Activated CD4-positive, alpha-beta memory T cell treated with anti-CD3 and anti-CD28 coated beads for 36 hours (primary cell): ENCODE measurements at places on chromosomes 12 and 14. TPM values are rescaled to one million over a fixed set of nuclear protein-coding genes. Genes with fewer than 3 reads are reported as not detected.

The TAS2R10 gene
- not detected for total RNA-seq

The STON2 gene
- 0.34 TPM for total RNA-seq

- no peak overlapping the region for H3K27ac ChIP-seq
- H3K4me3 ChIP-seq = no peak overlapping the region
- peaks cover 27% of the 10 kb centered on the region for H3K36me3 ChIP-seq
- peaks cover 5% of the 10 kb centered on the region for H3K4me1 ChIP-seq
- H3K27me3 ChIP-seq = no peaks in the 10 kb centered on the region
- no peak for DNase-seq
Observed at GRCh38 chr14:68104518-68104917, 284.9 kb downstream of the RAD51B start.

GRCh38 chr12:80041692-80042091 lies 57.6 kb upstream of the OTOGL start:
- DNase-seq = no peak
- H3K27ac ChIP-seq = no peak overlapping the region
- H3K27me3 ChIP-seq = peaks cover 2% of the 10 kb centered on the region
- H3K4me3 ChIP-seq = no peak overlapping the region
- H3K4me1 ChIP-seq = peaks cover 4% of the 10 kb centered on the region
- no peaks in the 10 kb centered on the region for H3K36me3 ChIP-seq

DNA sequence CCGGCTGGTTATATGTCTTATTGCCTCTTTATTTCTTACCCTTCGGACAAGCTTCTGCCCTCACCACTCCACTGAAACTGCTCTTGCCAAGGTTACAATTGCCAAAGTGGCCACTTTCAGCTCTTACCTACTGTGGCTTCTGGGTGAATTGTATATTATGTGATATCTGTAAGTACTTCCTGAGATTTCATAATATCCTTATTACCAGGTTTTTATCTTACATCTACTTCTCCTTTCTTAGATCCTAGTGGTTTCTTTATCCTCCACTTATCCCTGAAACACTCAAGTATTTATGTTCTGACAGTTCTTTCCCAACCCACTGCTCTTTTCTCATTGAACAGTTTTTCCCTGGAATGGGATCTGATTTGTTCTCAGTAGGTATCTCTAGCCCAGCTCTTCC lies 10.5 kb downstream of the CELA1 start:
- H3K27ac ChIP-seq = no peak overlapping the region
- H3K27me3 ChIP-seq = no peaks in the 10 kb centered on the region
- DNase-seq = no peak
- H3K36me3 ChIP-seq = no peaks in the 10 kb centered on the region
- no peaks in the 10 kb centered on the region for H3K4me1 ChIP-seq

The C1S gene
- 2.0 TPM for total RNA-seq

The EIF5 gene
- total RNA-seq = 192 TPM

- no peaks in the 10 kb centered on the region for H3K27me3 ChIP-seq
- no peak overlapping the region for H3K27ac ChIP-seq
- H3K4me3 ChIP-seq = no peak overlapping the region
- H3K36me3 ChIP-seq = no peaks in the 10 kb centered on the region
Observed at GRCh38 chr14:72812292-72812851, 81.5 kb downstream of the DPF3 start.

DNA sequence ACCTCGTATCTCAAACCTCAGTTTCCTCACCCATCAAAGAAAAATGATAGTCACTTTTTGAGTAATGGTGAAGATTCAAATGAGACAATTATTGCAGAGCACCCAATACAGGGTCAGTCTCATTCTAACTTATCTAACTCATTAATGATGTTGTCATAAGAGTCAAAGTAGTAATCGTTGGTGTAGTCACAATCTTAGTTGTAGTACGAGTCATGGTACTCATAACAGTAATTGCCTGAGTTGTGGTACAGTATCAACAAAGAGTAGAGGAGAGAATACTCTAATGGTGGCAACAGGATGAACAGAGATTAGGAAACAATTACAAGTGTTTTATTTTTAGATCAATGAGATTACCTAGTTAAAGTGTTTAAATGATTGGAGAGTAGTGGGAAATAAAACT lies 93.6 kb upstream of the TMTC2 start:
- DNase-seq = no peak
- no peaks in the 10 kb centered on the region for H3K4me1 ChIP-seq
- no peaks in the 10 kb centered on the region for H3K36me3 ChIP-seq
- no peak overlapping the region for H3K27ac ChIP-seq
- H3K27me3 ChIP-seq = no peaks in the 10 kb centered on the region

DNA sequence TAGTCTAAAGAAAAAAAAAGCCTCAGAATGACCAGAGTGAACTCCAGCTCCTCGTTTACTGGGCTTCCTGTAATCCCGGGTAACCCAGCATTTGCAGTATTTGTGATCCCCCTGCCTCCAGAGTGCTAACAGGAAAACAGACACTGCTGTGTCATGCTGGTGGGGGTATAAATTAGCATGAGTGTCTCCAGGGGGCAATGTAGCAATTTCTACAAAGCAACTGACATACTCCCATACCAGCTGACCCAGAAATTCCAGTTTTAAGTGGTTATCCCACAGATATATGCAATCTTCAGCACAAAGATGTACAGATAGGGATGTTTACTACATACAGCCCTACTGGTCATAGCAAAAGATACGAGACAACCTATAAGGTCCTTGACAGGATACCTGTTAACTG lies 18.8 kb downstream of the TTC7B start:
- H3K27me3 ChIP-seq = no peaks in the 10 kb centered on the region
- H3K27ac ChIP-seq = no peak overlapping the region
- no peaks in the 10 kb centered on the region for H3K36me3 ChIP-seq
- no peak overlapping the region for H3K4me3 ChIP-seq
- H3K4me1 ChIP-seq = peaks cover 5% of the 10 kb centered on the region

The RND1 gene
- 2.4 TPM for total RNA-seq

The MYH6 gene
- 0.05 TPM for total RNA-seq

DNA sequence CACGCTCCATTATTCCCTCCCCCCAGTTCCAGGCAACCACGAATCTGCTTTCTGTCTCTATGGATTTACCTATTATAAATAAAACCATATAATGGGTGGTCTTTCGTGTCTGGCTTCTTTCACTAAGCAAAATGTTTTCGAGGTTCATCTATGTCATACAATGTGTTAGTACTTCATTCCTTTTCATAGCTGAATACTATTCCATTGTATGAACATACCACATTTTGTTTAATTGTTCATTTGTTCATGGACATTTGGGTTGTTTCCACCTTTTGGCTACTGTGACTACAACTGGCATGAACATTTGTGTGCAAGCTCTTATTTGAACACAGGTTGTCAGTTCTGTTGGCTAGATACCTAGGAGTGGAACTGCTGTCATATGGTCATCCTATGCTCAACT lies 12.9 kb upstream of the PAPOLA start:
- no peak overlapping the region for H3K4me3 ChIP-seq
- DNase-seq = no peak
- peaks cover 20% of the 10 kb centered on the region for H3K27me3 ChIP-seq

The MSI1 gene
- 1.5 TPM for total RNA-seq

The GPR68 gene
- 6.5 TPM for total RNA-seq

The TSPAN8 gene
- not detected for total RNA-seq

GRCh38 chr12:124550123-124551089 lies 17.0 kb downstream of the NCOR2 start:
- no peak for DNase-seq
- peaks cover 86% of the 10 kb centered on the region for H3K4me1 ChIP-seq
- H3K27me3 ChIP-seq = no peaks in the 10 kb centered on the region
- H3K4me3 ChIP-seq = no peak overlapping the region
- no peaks in the 10 kb centered on the region for H3K36me3 ChIP-seq

DNA sequence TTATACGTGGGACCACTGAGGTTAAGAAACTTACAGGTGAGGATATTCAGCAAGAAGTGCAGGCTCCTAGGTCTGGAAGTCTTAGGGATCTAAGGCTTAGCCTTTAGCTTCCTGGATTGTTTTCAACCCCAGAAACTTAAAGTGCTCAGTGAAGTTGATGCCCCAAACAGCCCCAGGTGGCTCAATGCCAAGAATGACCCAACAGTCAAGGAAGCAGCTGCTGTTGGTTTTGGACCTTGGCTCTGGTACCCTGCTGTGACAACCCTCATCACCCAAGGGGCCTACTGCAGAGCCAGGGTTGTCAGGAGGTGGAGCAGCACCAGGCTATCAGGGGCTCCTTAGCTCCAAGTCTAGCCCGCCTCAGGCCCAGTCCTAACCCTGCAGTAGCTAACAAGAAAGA lies 36.8 kb downstream of the VDR start:
- H3K4me3 ChIP-seq = no peak overlapping the region
- H3K36me3 ChIP-seq = peaks cover 79% of the 10 kb centered on the region
- DNase-seq = no peak
- no peaks in the 10 kb centered on the region for H3K27me3 ChIP-seq

GRCh38 chr12:52260361-52261207 lies 13.9 kb upstream of the KRT86 start:
- H3K27ac ChIP-seq = no peak overlapping the region
- H3K4me3 ChIP-seq = no peak overlapping the region
- no peaks in the 10 kb centered on the region for H3K36me3 ChIP-seq
- peaks cover 38% of the 10 kb centered on the region for H3K27me3 ChIP-seq
- no peak for DNase-seq

GRCh38 chr12:54853933-54854538 lies at the start of gene MUCL1:
TSS of gene MUCL1 (plus strand) at chr12:54854516. CDS start at chr12:54854583, 67 bp downstream.
- H3K4me3 ChIP-seq = no peak within 1 kb of the TSS
- H3K27me3 ChIP-seq = peaks cover 2% of the 10 kb centered on the region
- H3K36me3 ChIP-seq = no peaks in the 10 kb centered on the region
- DNase-seq = peak; percentile 80
- H3K27ac ChIP-seq = no peak within 1 kb of the TSS

The HOTAIR gene
- total RNA-seq = not detected

The CLEC2B gene
- 13.7 TPM for total RNA-seq

DNA sequence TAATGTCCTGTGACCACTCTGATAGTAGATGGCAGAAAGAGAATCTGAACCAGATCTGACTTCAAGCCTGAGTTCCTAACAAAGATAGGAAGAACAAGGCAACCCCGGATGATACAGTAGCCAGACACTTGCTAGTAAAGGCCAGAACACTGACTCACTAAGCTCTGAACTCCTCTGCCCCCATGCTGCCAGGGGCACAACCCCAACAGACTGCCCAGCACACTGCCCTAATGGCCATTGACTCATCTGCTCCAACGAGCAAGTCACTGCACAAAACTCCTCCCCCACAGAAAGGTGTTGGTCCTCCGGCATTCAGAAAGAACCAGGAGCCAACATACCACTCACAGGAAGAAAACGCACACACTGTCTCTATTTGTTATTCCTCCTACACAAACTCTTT lies 179.6 kb upstream of the NUDT4 start:
- peaks cover 22% of the 10 kb centered on the region for H3K27me3 ChIP-seq
- H3K4me1 ChIP-seq = no peaks in the 10 kb centered on the region
- no peak overlapping the region for H3K4me3 ChIP-seq
- H3K27ac ChIP-seq = no peak overlapping the region

- no peak overlapping the region for H3K27ac ChIP-seq
- no peak for DNase-seq
- no peaks in the 10 kb centered on the region for H3K36me3 ChIP-seq
- H3K27me3 ChIP-seq = no peaks in the 10 kb centered on the region
- H3K4me1 ChIP-seq = peaks cover 10% of the 10 kb centered on the region
Observed at GRCh38 chr14:68140076-68140741, 320.6 kb downstream of the RAD51B start.

DNA sequence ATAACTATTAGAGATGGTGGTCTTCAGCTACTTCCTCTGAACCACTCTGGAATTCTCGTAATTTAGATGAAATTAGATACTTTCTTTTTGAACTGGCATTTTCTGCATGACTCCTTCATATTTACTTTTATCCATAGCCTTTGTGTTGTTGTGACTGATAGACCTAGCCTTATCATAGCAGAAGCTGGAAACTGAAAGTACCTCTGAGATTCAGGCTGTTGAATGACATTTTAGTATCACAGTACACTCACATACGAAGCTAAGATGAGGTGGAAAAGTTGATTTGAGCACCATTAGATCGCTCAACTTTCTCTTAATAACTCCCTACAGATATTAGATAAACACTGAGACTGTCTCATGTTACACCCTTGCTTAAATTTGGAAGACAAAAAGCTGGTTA lies 525.1 kb upstream of the FBXO33 start:
- H3K36me3 ChIP-seq = no peaks in the 10 kb centered on the region
- no peak overlapping the region for H3K27ac ChIP-seq
- DNase-seq = no peak
- H3K27me3 ChIP-seq = no peaks in the 10 kb centered on the region
- no peaks in the 10 kb centered on the region for H3K4me1 ChIP-seq

DNA sequence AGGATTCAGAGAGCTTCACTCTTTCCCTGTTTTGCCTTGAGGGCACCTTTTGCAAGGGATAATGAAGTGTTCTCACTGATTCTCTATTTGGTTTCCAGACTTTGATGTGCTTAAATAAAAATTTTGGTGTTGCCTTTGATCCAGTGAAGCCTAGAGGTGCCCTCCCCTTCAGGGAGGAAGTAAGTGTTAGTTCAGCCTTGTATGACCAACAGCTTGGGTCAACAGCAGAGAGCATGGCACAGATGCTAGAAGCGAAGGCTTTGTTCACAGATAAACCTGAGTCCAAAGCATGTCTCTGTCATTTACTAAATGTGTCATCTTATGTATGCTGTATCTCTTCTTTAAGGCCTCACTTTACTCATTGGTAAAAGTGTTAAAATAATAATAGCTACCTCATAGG lies 52.8 kb upstream of the STXBP6 start:
- H3K4me3 ChIP-seq = no peak overlapping the region
- no peaks in the 10 kb centered on the region for H3K4me1 ChIP-seq
- no peaks in the 10 kb centered on the region for H3K27me3 ChIP-seq
- no peak for DNase-seq
- H3K27ac ChIP-seq = no peak overlapping the region
- no peaks in the 10 kb centered on the region for H3K36me3 ChIP-seq

The PUS7L gene
- total RNA-seq = 16.0 TPM

- no peak overlapping the region for H3K27ac ChIP-seq
- no peaks in the 10 kb centered on the region for H3K36me3 ChIP-seq
- DNase-seq = no peak
- H3K4me1 ChIP-seq = peaks cover 12% of the 10 kb centered on the region
Observed at GRCh38 chr12:12883369-12884001, 7.9 kb upstream of the GPRC5A start.

GRCh38 chr14:63212776-63213500 lies 8.7 kb downstream of the RHOJ start:
- DNase-seq = no peak

GRCh38 chr12:104643819-104644669 lies 187.3 kb downstream of the CHST11 start:
- DNase-seq = peak; percentile 16
- H3K27ac ChIP-seq = peak overlapping the region; percentile 15
- no peak overlapping the region for H3K4me3 ChIP-seq
- peaks cover 49% of the 10 kb centered on the region for H3K4me1 ChIP-seq
- H3K36me3 ChIP-seq = peaks cover 31% of the 10 kb centered on the region
- H3K27me3 ChIP-seq = no peaks in the 10 kb centered on the region

DNA sequence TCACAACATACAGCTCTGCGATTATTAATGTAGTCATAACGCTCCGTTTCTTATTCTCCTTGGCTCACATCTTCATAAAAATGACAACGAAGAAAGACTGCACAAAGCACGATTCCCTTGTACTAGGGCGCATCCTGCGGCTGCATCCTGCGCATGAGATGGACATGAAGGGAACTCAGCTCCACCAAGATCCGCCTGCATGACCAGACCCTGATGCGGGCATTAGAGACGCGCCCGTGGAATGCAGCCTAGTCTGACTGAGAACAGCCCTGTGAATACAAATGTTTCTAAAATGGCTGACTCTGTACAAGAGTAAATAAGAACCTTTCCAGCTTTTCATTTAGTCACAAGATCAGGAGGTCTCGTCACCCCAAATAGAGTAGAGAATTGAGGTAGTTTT lies 422.2 kb downstream of the NOVA1 start:
- H3K27ac ChIP-seq = no peak overlapping the region
- no peaks in the 10 kb centered on the region for H3K4me1 ChIP-seq
- H3K4me3 ChIP-seq = no peak overlapping the region
- no peaks in the 10 kb centered on the region for H3K27me3 ChIP-seq
- no peaks in the 10 kb centered on the region for H3K36me3 ChIP-seq
- no peak for DNase-seq
